Ureter (tissue), 1 donor: ENCODE measurements at places on chromosomes 12 and 14.
A peak's percentile ranks its signal among the peaks of the same experiment; 100 is the strongest.

DNA sequence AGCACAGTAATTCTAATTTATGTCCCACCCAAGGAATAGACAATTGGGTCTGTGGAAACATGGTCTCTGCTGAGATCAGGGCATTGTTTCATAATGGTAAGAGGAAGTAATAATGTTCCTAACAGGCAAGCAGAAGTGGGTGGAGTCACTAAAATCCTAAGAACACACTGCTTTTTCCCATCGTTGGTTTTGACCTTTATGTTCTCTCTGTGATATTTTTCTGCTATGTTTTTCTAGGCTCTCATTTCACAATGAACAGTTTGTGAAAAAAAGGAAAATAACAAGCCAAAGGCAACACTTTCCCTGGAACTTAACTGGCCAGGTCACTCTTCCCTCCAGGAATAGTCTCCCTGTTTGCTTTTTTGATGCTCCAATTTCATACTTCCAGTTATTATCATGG, 80.6 kb upstream of the OVCH1 start:
- DNase-seq: no peak

DNA sequence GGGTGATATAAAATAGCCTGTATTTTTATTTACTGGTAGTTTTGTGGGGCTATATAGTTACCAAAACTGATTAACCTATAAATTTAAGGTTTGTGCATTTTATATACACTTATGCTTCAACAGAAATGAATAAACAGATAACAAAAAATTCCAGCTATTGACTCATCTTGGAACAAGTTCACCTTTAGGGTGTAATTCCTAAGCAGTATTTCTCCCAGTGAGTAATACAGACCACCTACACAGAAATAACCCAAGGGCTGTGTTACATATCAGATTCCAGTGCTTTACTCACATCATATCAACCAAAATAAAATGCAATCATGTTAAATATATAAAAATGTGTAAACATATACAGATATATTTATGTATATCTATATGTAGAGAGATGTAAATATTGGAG, 345.6 kb downstream of the ADAMTS20 start:
- DNase-seq: no peak

- no peak for DNase-seq
Observed at GRCh38 chr12:57049119-57049446, 846 bp downstream of the MYO1A start.

DNA sequence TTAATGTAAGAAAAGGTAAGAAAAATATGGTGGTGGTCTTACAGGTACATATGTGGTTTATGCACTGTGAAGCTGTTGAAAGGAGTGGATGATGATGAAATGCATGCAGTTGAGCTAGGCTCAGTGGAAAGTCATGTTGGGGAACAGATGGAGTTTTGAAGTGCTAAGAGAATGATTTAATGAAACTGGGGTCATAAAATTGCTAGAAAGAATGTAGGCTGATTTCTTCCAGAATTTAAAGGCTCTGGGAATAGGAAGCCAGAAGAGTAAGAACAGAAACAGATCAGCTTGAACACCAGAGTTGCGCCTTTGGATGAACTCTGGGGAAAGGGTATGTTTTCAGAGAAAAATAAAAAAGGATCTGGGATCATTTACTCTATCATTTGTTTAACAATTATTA, 146.5 kb downstream of the MON2 start:
- no peak for DNase-seq

GRCh38 chr12:3113671-3114325, 36.6 kb downstream of the TSPAN9 start:
- DNase-seq: no peak

DNA sequence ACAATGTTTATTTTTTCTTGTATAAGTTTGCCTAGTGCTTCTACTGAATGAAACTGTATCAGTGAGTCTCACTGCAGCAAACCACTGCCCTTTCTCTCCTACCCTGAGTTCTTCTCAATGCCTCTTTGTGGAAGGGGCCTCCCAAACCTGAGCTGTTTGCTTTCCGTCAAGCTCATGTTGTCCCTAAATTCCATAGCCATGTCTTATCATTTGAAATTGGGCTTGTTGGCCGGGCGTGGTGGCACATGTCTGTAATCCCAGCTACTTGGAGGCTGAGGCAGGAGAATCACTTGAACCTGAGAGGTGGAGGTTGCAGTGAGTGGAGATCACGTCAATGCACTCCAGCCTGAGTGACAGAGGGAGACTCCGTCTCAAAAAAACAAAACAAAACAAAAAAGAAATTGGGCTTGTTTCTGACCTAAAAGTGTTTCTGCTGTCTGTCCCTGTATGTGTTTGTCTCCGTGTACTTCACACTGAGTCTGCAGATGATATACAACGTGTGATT, 1.8 kb upstream of the CSRP2 start:
- DNase-seq: no peak

GRCh38 chr12:108119126-108119973, 9.7 kb upstream of the WSCD2 start:
- DNase-seq: peak; percentile 71

DNA sequence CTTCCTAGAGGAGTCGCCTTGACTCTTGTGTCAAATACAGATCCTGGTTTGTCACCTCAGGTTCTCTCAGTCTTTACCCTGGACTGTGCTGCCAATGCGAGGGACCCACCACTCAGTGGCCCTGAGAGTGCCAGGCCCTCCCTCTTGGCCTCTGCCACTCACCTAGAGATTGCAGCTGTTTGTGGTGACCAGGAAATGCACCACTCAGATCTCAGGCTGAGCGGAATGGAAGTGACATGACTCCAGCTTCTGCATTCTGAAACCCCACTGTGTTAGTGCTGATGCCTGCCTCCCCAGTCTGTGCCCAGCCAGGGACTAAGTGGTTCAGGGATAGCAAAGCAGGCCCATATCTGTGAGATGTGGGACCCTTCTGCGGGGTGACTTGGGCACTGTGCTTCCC, 27.8 kb upstream of the NEDD1 start:
- DNase-seq: no peak

- DNase-seq: peak; percentile 47
Observed at GRCh38 chr12:78863482-78864402, 832 bp upstream of the SYT1 start.

DNA sequence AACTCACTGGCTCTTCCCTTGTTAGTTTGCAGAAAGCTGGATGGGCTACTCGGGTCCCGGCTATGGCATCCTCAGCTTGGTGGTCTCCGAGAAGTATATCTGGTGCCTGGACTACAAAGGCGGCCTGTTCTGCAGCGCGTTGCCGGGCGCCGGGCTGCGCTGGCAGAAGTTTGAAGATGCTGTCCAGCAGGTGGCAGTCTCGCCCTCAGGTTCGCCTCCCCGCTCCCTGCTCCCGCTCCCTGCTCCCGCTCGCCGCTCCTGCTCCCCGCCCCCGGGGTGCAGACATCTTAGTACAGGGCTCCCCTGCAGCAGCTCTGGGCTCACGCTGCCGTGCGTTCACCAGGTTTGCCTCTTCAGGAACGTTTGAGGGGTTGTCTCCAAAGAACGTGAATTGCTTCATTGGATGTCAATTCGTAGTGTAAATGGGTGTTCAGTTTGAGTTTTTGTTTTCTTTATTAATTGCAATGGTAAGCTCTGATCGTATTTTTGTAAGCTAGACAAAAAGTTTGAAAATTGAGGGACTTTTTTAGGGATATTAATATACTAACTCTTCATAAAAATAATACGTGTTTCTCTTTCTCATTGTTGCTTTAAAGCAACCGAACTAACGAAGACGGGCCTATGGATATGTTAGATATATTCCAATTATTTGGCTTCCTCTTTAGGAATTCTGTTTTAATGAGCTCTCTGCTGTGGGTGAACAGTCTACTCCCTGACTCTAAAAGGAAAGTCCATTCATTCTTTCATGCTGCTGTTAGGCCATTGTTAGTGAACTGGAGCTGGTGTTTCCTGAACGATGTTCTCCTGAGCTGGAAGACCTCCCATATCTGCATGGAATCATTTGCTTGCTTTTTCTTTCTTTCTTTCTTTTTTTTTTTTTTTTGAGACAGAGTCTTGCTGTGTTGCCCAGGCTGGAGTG, 71.3 kb downstream of the ANKRD9 start:
- peak; percentile 90 for DNase-seq

DNA sequence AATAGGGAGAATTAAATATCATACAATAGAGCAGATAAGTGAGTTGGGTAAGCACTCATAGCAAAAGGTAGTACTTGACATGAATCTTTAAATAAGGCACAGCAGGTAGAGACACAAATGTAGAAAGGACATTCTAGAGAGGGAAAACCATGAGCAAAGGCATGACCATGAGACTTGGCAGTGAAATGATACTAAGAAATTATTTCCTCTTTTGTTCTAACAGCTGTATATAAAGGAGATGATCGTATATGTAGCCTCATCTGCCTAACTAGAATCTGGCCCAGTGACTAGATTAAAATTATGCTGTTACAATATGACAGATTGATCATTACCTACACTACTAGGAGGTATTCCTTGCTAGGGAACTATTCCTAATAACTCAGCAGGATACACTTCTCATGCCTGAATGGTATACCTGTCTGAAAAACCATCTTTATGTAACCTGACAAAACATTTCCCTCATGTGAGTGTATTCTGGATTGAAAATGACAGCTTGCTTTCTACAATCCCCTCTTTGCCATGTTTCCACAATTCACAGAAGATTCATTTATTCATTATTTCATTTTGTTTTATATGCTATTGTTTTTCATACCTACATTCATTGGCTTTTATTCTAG, 725.7 kb downstream of the C12orf50 start:
- DNase-seq: no peak

DNA sequence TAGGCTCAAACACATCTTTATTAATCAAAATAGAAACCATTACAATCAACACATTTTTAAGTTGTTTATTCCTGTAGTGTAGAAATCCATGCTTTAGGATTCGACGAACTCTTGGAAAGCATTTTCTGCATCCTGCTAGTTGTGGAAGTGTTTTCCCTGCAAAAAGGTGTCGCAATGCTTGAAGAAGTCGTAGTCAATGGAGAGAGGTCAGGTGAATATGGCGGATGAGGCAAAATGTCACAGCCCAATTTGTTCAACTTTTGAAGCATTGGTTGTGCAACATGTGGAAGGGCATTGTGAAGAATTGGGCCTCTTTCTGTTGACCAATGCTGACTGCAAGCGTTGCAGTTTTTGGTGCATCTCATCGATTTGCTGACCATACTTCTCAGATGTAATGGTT, 4.2 kb upstream of the ARID4A start:
- no peak for DNase-seq

DNA sequence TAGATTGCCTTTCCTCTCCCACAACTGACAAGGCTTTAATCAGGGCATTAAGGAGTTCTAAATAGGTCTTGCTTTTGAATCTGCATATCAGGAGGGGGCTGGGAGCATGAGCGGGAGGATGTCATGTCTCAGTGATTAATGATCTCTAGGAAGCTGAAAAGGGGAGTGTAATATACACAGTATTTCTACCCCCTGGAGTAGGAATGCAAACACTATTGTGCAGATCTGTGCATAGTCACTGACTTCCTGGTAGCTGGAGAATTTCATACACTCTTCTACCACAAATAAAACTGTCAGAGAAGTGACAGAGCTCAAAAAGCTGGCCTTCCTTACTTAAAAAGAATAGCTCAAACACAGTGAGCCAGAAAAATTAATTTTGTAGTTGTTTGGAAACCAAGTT, 65.8 kb downstream of the RIC8B start:
- no peak for DNase-seq

- DNase-seq: peak; percentile 46
Observed at GRCh38 chr12:89183985-89184435, 168.3 kb downstream of the DUSP6 start.

GRCh38 chr14:102898298-102898697, 24.2 kb upstream of the AMN start:
- no peak for DNase-seq

DNA sequence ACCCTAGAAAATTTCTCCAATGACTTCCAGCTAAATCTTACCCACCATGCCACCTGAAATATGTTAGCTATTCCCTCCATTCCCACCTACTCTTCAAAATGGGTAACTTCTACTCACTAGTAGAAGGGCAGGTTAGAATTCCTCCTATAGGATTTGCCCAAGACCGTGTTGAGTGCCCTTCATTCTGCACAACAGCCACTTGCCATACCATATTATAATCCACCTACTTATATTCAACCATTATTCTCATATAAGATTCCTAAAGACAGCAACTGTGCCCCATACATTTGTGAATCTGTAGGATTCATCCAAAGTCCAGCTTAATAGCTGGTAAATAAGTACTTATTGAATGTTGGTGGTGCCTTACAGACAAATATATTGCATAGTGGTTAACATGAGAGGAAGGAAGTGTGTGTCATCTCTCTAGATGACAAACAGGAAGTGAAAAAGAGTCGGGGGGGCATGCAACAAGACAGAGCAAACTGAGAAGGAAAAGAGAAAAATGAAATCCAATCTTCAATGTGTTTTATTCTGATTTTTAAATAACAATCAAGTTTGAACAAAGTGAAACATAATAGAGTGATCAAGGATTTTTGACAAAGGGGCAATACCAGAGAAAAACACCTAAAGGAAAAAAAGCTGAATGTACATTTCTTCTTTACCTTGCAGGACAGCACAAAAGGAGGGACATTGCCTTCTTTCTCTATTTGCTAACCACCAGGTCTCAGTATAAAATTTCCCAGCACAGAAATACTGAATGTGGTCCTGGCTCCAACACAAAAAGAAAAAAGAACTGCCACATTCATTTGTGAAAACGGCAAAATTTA, 389.3 kb upstream of the USP15 start:
- DNase-seq: no peak

DNA sequence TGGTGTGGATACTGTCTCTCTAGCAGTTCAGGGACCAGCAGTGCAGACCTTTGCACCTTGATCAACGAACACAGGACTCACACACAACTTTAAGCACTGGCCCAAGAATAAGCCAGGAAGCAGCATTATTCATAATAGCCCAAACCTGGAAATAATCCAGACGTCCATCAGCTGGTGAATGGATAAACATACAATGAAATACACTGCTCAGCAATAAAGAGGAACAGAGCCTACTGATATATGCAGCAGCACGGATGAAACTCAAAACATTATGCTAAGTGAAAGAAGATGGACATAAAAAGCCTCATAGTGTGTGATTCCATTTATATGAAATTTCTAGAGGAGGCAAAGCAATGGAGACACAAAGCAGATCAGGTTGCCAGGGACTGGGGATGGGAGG, 303.9 kb upstream of the FKBP4 start:
- no peak for DNase-seq

GRCh38 chr14:89563471-89563870, 146.4 kb upstream of the FOXN3 start:
- DNase-seq: no peak

GRCh38 chr14:51079085-51079484, 15.8 kb downstream of the TRIM9 start:
- no peak for DNase-seq
